ENCODE measurements at places on chromosomes 6 and 20. TPM values are rescaled to one million over a fixed set of nuclear protein-coding genes. Genes with fewer than 3 reads are reported as not detected.

BPI gene
- total RNA-seq, result not detected

EPHA7 gene
- total RNA-seq, result 35.8 TPM

KHDC1 gene
- total RNA-seq, result 12.9 TPM

SNAP91 gene
- total RNA-seq, result 8.7 TPM

PNPLA1 gene
- total RNA-seq, result not detected

SPDEF gene
- 0.12 TPM for total RNA-seq

GSTA3 gene
- total RNA-seq, result not detected

UBE3D gene
- 10.3 TPM for total RNA-seq

SALL4 gene
- total RNA-seq, result 90.7 TPM

PDYN gene
- 0.63 TPM for total RNA-seq

CGA gene
- total RNA-seq, result not detected

CALHM6 gene
- 4.6 TPM for total RNA-seq

GSTA2 gene
- total RNA-seq, result not detected

CCN6 gene
- total RNA-seq, result not detected

BACH2 gene
- 13.1 TPM for total RNA-seq

MUC21 gene
- total RNA-seq, result not detected

ZNF311 gene
- 1.3 TPM for total RNA-seq

HSPA12B gene
- 1.1 TPM for total RNA-seq

CLDN20 gene
- total RNA-seq, result not detected

ADAM33 gene
- total RNA-seq, result 3.0 TPM

AAR2 gene
- 33.0 TPM for total RNA-seq

IL17F gene
- total RNA-seq, result not detected

APOBEC2 gene
- not detected for total RNA-seq

RSPO4 gene
- 0.23 TPM for total RNA-seq

CDK19 gene
- total RNA-seq, result 22.6 TPM

C20orf141 gene
- total RNA-seq, result not detected

SNRPB2 gene
- 94.7 TPM for total RNA-seq

SLC26A8 gene
- 0.33 TPM for total RNA-seq

KIAA1586 gene
- total RNA-seq, result 39.8 TPM

TCF21 gene
- total RNA-seq, result not detected

RBPJL gene
- total RNA-seq, result not detected

TENT5A gene
- 4.6 TPM for total RNA-seq

FOXC1 gene
- total RNA-seq, result 1.7 TPM

BMP5 gene
- 2.4 TPM for total RNA-seq

METTL24 gene
- total RNA-seq, result 3.6 TPM

POU5F1 gene
- total RNA-seq, result not detected

LHFPL5 gene
- not detected for total RNA-seq

PRRC2A gene
- total RNA-seq, result 356 TPM

PSORS1C1 gene
- total RNA-seq, result not detected

MAP3K5 gene
- total RNA-seq, result 0.09 TPM

PBOV1 gene
- not detected for total RNA-seq

All from neural crest cell (in vitro differentiated cells).